RPMI8226 (cell line): ENCODE measurements at places on chromosomes 6 and 20.

DNA sequence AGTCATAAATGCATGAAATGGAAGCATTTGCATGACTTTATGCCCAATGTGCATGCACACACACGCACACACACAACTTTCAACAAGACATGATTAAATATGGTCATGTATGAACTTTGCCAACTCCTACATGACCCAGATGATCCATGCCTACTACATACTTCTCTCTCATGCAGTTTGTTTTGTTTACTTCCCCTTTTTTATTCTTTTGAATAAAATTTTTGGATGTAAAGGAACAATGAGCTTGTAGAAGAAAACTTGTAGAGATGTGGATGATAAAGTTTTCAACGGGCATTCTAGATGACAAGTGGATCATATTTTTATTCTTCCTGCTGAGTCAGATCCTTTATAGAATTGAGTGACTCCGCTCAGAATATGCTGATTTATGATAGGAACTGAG is 50.8 kb upstream of the AIG1 start:
- DNase-seq, result no peak

- DNase-seq, result peak; percentile 11
These were observed 95.5 kb downstream of the EYA2 start for GRCh38 chr20:46990017-46990595.

DNA sequence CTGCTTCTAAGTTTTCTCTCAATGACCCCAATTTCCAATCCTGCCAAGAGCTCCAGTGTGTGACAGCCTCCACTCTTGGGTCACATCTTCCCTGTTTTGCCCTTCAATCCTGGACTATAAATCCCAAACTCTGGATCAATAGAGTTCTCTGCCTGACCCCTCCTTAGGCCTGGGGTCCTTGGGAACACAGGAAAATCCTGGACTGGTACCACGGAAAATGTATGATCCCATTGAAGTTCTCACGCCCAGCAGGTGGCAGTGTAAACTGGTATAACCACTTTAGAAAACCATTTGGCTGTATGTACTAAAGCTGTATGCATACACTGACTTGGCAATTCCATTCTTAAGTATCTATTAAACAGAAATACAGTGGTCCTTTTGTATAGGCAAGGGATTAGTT is 98.0 kb downstream of the SNAP25 start:
- DNase-seq, result no peak

- DNase-seq, result no peak
These were observed 190.8 kb downstream of the BMP7 start for GRCh38 chr20:57075603-57076002.

DNA sequence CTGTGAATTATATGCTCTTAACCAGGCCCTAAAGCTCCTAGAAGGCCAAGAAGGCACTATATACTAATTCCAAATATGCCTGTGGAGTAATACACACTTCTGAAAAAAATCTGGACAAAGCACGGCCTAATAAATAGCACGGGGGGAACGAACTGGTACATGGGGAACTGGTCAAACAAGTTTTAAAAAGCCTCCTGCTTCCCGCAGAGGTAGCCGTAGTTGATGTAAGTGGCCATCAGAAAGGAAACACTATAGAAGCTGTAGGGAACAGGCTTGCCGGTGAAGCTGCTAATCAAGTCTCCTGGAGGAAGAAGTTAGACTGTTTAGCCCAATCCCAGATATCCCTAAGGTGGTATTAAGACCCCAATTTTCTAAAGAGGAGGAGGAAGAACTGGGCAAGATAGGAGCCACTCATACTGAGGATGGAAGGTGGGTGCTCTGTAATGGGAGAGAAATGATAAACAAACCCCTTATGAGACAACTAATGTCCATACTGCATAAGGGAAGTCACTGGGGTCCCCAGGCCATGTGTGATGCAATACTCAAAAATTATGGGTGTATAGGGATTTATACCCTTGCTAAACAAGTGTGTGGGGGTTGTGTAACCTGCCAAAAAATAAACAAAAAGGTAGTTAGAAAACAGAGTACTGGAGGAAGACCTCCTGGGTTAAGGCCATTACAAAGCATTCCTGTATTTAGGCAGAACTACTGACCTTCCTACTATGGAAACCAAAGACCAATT is 27.1 kb upstream of the ZNF318 start:
- DNase-seq, result no peak

- DNase-seq, result no peak
These were observed 49.7 kb upstream of the ARMH2 start for GRCh38 chr6:24848461-24848860.

- DNase-seq, result peak; percentile 67
These were observed 3.1 kb downstream of the MMP9 start for GRCh38 chr20:46011631-46012482.

- DNase-seq, result no peak
These were observed 226.2 kb downstream of the TTLL2 start for GRCh38 chr6:167550941-167551627.

GRCh38 chr6:19269341-19269898 is 567.8 kb upstream of the ID4 start:
- DNase-seq, result no peak

DNA sequence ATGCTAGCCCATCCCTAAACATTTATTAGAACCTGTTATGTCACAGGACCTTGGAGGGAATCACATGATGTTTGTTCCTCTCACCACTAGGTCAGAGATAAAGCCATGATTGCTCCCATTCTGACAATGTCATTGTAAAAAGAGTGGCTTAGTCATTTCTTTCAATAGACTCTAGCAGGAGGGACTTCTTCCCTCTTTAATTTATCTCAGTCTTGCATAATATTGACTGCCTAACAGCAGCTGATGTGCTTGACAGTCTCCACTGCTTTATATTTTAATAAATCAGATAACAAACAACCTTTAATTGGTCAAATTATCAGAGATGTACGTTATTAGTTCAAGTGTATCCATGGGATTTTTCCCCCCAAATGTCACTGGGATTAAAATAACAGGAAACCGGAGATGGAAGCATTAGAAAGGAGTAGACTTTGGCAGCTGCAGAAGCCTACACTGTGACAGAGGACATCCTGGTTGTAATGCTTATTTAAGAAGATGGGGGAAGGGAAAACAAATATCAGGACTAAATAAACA is 39.6 kb downstream of the LAMA4 start:
- DNase-seq, result no peak

- DNase-seq, result no peak
These were observed 210.7 kb downstream of the TFAP2C start for GRCh38 chr20:56839786-56840185.

- DNase-seq, result no peak
These were observed 37.9 kb upstream of the FUCA2 start for GRCh38 chr6:143549221-143549948.

GRCh38 chr6:141848029-141848890 is 284.5 kb upstream of the GJE1 start:
- no peak for DNase-seq

GRCh38 chr6:65399355-65400084 is 307.5 kb downstream of the EYS start:
- no peak for DNase-seq

GRCh38 chr6:127864701-127865100 is 36.2 kb downstream of the THEMIS start:
- no peak for DNase-seq

GRCh38 chr20:9301129-9302090 is 213.0 kb upstream of the LAMP5 start:
- no peak for DNase-seq

DNA sequence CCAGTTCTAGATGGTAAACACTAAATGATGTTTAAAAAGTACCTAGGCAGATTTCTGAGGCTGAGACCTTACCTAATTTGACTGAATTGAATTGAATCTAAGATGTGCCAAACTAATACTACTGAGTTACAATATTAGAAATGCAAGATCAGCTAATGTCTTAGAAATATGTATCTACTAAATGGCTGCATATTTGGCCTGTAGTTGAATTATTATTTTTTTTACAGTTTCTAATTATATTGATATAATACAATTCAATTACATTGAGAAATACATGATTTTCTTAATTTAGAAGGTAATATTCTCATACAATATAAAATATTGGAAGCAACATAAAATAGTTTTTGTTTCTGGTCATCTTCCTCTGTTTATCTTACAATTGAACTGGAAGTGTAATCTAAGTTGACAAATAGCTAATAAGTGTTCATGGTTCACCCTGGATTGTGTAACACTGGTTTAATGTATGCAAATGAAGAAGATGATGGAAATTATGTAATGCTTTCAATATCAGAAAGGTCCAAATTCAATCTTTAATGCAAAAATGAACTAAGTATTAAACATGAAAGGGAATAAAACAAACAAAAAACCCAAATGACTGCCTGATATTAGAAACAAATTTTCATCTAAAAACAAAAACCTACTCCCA is 2.9 kb downstream of the MAP3K7 start:
- no peak for DNase-seq

GRCh38 chr20:51026269-51026668 is 3.4 kb upstream of the KCNG1 start:
- DNase-seq, result no peak

DNA sequence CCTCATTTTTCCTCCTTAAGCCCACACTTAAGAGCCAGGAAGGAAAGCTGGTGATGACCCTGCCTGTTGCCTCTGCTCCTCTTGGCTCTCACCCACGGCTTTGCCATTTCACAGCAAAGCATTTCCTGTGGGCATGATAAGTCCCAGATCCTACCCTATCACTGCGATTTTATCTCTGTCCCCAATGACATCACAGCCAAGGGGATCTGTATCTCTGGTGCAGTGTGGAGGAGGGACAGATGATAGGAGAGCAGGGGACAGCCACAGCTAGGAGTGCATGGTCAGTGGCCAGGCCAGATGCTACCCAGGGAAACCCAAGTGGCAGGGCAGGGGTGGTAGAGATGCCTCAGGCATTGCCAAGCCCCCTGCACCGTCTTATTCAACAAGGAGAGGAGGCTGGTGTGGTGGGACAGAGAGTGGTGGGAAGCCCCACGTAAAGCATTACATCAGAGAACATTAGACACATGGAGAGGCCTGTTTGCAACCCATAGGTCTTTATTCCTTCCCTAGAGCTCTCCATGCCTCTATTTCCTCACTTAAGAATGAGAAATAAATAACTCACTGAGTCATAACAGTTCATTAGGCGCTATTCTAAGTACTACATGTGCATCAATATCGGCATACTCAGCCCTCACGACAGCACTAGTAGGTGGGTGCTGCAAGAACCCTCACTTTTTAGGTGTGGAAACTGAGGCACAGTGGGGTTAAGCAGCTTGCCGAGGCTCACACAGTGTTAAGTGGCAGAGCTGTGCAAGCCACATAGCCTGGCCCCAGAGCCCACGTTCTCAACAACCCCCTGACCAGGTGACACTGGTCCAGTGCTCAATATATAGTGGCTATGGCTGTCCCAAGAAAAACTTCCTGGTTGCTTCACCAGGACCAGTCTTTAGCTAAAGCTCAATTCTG is 4.6 kb downstream of the TFEB start:
- no peak for DNase-seq

- DNase-seq, result no peak
These were observed 3.0 kb upstream of the GRM4 start for GRCh38 chr6:34148631-34149451.
